ENCODE measurements at places on chromosomes 16 and 17.

DNA sequence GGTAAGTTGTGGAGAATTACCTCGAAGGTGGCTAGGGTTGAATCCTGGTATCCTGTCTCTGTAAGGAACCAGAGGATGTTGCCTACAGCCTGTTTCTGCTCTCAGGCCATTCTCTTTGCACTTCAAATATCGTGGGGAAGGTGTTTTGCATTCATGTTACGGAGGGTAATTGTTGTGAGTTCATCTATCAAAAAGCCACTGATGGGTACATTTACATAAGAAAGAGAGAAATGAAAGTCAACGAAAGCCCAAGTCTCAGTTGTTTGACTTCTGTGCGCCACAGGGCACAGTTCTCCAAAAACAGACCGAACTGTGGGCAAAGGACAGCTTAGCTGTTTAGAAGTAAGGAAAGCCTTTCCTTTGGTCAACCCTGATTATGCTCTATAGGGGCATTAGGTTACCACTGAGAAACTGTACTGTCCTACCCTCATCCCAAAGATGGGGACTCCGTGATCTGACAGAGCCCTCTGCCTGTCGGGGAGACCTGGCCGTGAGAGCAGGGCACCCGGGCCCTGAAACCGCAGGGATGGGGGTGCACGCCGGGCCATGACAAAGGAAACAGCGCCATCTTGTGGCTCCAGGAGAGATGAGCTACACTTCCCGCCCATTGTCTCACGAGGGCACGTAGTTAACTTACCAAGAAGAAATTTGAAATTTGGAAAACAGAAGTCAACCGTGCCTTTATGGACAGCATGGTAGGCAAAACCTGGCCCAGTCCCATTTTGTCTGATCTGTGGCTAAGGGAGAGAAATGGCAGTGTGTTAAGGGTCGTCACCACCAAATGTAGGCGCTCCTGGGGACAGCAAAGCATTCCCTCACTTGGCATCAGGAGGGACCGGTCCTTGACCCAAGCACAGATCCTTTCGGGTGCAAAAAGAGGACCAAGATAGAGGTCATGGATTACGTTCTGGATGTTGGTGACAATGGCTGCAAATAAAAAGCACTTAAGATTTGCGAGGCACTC is 74.5 kb upstream of the DYNLRB2 start:
- DNase-seq = peak; percentile 6

GRCh38 chr17:31645351-31645750 is 213.7 kb downstream of the COPRS start:
- DNase-seq = no peak

DNA sequence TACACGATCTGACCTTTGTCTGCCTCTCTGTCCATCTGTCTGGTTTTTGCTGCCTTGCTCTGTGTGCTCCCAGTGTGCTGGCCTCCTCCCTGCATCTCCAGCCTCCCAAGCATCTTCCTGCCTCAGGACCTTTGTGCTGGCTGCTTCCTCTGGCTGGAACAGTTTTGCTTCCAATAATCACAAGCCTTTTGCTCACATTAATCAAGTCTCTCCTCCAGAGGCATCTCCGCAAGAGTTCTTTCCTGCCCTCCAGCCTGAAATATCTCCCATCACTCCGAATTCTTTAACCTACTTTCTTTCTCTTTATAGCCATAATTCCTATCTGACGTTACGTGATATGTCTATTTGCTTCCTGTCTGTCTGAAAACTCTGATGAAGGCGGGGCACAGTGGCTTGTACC is 267.1 kb downstream of the ABCC12 start:
- no peak for DNase-seq

GRCh38 chr16:51779240-51779639 is 628.2 kb upstream of the SALL1 start:
- DNase-seq = no peak

DNA sequence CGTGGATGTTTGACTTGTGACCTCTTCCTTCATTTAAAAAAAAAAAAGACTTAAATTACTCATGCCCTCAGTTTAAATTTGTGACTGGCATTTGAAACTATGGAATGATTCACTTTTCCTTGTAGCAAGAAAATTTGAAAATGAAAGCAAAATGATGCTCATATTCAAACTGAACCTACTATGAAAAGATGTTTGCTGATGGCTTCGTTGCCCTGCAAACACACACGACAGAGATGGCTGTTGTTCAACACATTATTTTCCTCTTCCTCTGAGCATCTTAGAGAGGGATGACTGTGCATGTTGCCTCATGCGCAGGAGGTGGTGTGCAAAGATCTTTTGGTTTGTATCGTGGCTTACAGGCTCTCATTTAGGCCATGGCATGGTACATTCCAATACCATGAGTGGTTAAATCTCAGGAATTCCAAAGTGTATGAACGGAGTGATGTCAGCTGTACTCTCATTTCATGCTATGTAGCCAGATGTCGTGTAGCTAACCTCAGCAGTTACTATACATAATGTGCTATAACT is 164.5 kb downstream of the PRKCA start:
- no peak for DNase-seq

DNA sequence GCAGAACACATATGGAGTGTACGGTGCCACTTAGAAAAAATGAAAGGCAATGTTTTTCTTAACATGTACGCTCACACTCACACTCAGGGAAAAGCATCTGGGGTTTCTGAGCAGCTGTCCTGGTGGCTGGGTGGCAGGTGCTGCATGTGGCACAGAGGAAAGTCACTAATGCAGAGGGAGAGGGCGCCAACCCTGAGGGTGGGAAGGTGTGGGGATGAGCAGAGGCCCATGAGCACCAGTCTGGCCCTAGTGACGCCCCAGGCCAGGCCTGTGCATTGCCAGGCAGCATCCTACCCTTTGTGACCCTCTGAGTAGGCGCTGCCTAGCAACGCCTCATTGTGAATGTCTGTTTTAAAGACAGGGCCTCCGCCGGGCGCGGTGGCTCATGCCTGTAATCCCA is 19.1 kb upstream of the LCMT1 start:
- DNase-seq = no peak

DNA sequence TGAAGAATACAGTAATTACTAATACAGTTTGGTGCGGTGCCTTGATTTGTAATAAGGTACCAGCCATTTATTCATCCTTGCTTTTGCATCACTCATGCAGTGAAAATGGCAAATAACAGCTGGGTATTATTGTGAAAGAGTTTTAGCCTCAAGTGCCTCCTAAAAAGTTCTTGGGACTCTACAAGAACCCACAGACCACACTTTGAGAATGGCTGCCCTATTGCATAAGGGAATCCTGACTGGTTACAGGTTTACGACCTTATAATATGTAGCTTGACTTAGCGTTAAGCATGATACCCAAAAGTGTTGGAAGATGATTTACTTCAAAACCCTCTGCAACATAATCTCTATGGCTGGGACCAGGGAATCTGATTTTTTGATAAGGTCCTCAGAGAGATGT is 4.2 kb downstream of the MYH13 start:
- no peak for DNase-seq

GRCh38 chr17:56142325-56142724 is 10.9 kb upstream of the ANKFN1 start:
- DNase-seq = no peak

- DNase-seq = no peak
These were observed 54.5 kb downstream of the PRMT7 start for GRCh38 chr16:68365167-68365817.

- DNase-seq = no peak
These were observed 1.2 kb downstream of the CCDC137 start for GRCh38 chr17:81667754-81668153.

DNA sequence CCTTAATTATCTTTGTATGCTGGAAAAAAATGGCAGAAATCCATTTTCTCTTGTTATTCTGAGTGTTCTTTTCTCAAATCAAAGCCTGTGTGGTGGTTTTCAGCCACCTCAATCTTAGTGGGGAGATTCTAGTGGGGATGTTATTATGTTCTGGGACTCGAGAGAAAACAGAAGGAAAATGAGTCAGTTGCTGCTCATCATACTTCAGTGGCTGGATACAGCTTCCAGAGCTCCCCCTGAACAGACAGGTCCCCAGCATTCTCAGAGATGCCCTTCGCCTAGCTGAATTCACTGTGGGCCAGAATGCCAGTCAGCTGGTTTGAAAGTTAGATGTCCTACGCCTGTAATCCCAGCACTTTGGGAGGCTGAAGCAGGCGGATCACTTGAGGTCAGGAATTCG is 8.5 kb downstream of the ST6GALNAC1 start:
- DNase-seq = no peak

DNA sequence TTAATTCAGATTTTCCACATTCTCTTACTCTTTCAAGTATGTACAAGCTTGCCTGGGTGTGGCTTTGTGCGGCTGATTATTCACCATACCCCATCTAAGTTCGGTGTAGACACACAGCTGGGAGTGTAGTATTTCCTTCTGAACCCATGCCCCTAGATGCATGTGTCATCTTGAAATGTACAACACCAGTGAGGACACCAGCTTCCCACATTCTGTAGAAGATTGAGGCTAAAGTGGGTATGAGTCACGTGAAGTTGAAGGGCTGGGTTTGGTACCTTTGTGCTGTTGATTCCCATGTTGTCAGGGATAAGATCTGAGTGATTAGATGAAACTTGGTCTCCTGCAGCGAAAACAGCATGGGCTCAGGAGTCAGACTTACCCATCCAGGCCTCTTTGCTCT is 14.6 kb upstream of the DHX8 start:
- no peak for DNase-seq

- DNase-seq = no peak
These were observed 24.6 kb downstream of the SOST start for GRCh38 chr17:43733956-43734355.

GRCh38 chr16:87363771-87364455 is 19.7 kb downstream of the FBXO31 start:
- DNase-seq = no peak

GRCh38 chr17:4850246-4850645 is 17.1 kb downstream of the MINK1 start:
- DNase-seq = no peak

- DNase-seq = no peak
These were observed 35.0 kb downstream of the GPT2 start for GRCh38 chr16:46918905-46919792.

GRCh38 chr17:64982139-64982915 is 63.0 kb upstream of the LRRC37A3 start:
- DNase-seq = no peak

GRCh38 chr16:55899857-55900256 is 24.7 kb upstream of the CES5A start:
- DNase-seq = no peak

- DNase-seq = no peak
These were observed 20.8 kb downstream of the SNX11 start for GRCh38 chr17:48128400-48128799.

DNA sequence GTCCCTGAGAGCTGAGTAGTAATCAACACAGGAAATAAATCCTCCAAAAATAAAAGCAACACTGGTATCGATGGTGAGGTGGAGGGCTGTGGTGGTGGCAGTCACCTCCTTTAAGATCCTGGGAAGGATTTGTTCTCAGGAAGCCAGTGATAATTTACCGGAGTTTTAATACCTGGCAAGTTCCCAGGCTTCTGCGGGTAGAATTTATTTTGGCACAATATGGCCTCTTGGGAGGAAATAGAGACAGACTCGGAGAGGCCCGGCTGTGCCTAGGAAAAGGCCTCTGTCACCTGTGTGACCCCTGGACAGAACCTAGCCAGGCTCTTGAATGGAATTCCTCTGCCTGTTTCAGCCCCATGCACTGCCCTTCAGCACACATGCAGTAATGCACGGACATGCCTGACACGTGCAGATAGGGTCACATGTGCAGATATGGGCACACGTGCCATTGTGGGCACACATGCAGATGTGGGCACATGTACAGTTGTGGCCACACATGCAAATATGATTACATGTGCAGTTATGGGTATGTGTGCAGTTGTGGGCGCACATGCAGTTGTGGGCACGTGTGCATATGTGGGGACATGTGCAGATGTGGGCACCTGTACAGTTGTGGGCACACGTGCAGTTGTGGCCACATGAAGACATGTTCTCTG is 33.5 kb downstream of the MGAT5B start:
- DNase-seq = no peak

DNA sequence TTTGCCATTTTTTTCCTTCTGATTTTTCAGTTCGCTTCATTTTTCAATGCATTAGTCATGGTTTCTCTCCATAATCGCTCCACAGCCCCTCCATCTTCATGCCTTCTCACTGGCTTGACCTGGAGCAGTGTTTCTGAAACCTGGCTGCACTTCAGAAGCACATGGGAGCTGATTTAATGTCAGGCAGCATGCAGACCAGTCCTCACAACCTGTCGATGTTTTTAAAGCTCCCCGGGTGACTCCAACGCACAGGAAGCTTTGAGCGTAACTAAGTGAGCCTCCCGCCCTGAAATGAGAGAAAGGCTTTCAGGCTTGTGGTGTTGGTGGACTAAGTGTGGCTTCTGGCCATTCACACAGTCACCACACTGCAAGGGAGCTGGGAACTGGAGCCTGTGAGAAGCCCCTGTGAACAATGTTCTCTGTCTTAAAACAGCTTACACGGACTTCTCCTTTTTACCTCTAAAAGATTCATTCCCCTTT is 16.8 kb upstream of the DRG2 start:
- DNase-seq = no peak

DNA sequence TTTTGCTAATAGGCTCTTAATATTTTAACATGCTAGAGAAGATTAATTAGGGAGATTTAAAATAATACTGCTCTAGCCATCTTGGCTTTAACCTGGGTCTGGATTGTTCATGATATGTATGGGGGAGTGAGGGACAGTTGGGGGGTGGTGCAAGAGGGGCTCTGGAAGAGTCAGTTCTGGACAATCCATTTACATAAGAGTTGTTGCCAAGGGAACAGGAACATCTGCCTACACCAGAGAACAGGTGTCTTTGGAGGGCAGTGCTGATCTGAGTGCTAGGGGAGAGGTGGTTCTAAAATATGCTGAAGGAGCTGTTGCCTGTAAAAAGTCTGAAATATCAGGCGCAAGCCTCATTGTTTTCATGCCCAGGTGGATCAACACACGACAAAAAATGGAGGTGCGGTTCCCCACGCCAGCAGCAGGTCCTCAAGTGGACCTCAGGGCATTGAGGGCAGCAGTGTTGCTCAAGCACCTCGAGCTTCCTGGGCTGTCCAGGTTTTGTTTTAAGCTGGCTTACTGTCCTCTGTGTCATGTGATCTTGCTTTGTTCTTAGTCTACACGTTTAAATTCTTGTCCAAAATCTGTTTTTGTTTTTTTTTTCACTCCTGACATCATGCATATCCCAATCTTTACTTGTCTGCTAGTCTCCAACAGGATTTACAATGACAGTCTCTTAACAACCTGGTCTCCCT is 25.4 kb upstream of the WSB1 start:
- DNase-seq = no peak

- no peak for DNase-seq
These were observed 19.6 kb downstream of the TMC6 start for GRCh38 chr17:78108726-78109488.

All from stimulated activated CD8-positive, alpha-beta memory T cell treated with anti-CD3 and anti-CD28 coated beads, Interleukin-2, amount 100 ng/mL, for 1 hour (primary cell).